ENCODE measurements at places on chromosomes 4 and X. TPM values are rescaled to one million over a fixed set of nuclear protein-coding genes. Genes with fewer than 3 reads are reported as not detected.

- H3K27ac ChIP-seq: no peak overlapping the region
- no peaks in the 10 kb centered on the region for H3K27me3 ChIP-seq
- H3K4me1 ChIP-seq: no peaks in the 10 kb centered on the region
- no peak overlapping the region for H3K4me3 ChIP-seq
- no peak for DNase-seq
Measured at GRCh38 chr4:124203613-124204238, 508.8 kb downstream of the ANKRD50 start.

WDR17 gene
- 5.7 TPM for total RNA-seq

DNA sequence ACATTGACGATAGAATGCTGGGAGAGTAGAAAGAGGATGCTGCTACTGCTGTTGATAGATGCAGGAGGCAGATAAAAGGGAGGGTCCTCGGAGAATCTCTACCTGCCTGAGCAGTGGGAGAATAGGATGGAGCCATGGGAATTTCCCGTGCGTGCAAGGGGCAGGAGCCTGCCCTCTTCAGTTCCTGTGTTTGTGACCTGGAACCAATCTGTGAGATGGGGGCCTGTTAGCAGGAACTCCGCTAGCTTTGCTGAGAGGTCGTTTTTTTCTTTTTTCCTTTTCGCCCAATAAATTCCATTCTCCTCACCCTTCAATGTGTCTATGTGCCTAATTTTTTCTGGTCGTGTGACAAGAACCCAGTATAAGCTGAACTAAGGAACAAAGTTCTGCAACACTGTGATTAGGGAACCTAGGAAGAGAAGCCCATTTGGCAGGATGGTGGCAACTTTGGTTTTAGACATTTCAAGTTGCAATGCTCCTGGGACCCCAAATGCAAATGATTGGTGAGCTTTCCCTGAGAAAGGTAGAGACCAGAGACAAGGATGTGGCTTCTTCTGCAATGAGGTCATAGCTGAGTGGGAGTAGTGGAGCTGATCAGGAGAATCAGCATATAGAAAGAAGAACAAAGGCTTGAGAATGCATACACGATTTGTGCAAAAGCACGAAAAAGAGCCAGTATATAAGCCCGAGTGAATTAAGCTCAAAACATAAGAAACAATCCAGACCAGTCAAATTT is 23.9 kb downstream of the SLC39A8 start:
- no peaks in the 10 kb centered on the region for H3K36me3 ChIP-seq
- no peaks in the 10 kb centered on the region for H3K27me3 ChIP-seq
- peak overlapping the region; percentile 25 for H3K4me3 ChIP-seq
- H3K4me1 ChIP-seq: peaks cover 17% of the 10 kb centered on the region
- H3K27ac ChIP-seq: no peak overlapping the region

DNA sequence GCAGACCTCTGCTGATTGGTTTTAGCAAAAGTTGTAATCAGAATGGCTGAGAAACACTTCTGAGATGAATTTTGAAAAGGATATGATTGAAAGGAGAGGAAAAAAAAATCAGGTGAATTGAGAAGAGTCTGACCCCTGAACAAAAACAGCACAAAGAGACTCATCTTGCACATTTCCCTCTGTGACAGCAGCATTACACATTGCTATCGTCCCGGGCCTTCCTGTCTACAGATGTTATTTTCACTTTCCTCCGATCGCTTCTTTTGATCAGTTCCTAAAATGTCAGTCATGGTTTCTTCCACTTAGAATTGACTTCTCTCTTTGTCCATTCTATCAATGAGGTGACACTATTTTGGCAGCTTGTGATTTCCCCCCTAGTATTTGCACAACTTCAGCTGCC is 262.6 kb downstream of the GPC3 start:
- H3K4me3 ChIP-seq: no peak overlapping the region
- H3K36me3 ChIP-seq: no peaks in the 10 kb centered on the region
- peaks cover 2% of the 10 kb centered on the region for H3K4me1 ChIP-seq
- no peak for DNase-seq

TMEM31 gene
- total RNA-seq: not detected

GRCh38 chr4:125140966-125141495 is 173.7 kb upstream of the FAT4 start:
- H3K27me3 ChIP-seq: no peaks in the 10 kb centered on the region
- no peaks in the 10 kb centered on the region for H3K36me3 ChIP-seq
- H3K4me1 ChIP-seq: no peaks in the 10 kb centered on the region
- no peak overlapping the region for H3K27ac ChIP-seq

DNA sequence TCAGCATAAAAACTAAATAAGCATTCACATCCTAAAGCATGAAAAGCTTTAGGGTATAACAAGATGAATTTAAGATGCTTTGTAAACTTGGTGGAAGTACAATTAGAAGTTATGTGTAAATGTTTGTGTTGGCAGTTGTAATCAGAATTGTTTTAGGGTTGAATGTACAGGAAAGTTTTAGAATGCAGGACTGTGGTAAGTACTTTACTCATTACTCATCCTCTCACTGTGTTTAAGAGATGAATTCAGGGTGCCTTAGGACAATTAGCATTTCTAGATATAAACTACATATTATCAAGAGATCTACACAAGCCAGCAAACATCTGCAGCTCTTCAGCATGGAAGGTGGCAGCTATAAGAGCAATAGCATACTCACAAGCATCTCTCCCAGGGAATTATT is 77.5 kb upstream of the ELOVL6 start:
- no peaks in the 10 kb centered on the region for H3K4me1 ChIP-seq
- H3K27ac ChIP-seq: no peak overlapping the region
- H3K4me3 ChIP-seq: no peak overlapping the region
- DNase-seq: no peak
- H3K36me3 ChIP-seq: no peaks in the 10 kb centered on the region

DNA sequence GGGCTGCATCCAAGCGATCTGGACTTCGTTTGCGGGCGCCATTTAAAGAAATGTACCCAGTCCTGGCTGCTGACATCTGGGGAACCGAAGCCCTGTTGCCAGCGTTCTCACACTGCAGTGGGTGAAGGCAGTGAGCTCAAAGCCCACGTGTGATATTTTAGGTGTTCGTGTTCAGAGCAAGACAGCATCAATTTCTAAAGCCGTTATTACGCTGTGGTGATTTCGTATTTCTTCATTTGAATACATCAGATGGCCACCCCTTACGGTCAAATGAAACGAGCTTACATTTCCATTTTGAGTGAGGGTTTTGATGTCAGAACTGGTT is 376 bp upstream of the C4orf36 start:
- H3K27ac ChIP-seq: no peak overlapping the region
- H3K4me1 ChIP-seq: peaks cover 9% of the 10 kb centered on the region
- peak overlapping the region; percentile 64 for H3K4me3 ChIP-seq
- peaks cover 22% of the 10 kb centered on the region for H3K27me3 ChIP-seq
- DNase-seq: no peak

- H3K27ac ChIP-seq: no peak overlapping the region
- no peak overlapping the region for H3K4me3 ChIP-seq
- H3K27me3 ChIP-seq: no peaks in the 10 kb centered on the region
- no peak for DNase-seq
- no peaks in the 10 kb centered on the region for H3K36me3 ChIP-seq
Measured at GRCh38 chr4:132683957-132684356, 465.1 kb upstream of the PCDH10 start.

TIMM17B gene
- 52.6 TPM for total RNA-seq

DNA sequence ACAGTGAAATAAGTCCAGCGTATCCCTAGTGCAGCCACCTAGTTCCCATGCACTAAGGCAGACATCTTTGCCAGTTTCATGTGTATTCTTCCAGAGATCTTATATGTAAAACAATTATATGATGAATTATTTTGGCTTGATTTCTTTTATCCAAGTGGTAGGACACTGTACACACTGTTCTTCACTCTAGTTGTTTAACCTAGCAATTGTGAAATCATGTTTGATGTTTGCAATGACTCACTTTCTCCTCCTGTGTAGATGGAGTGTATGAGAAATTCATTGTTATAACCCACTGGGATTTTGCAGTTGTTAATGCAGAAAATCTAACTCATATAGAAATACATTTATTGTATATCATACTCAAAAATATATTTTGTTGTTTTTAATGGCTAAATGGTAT is 17.5 kb upstream of the TBC1D1 start:
- DNase-seq: no peak
- no peaks in the 10 kb centered on the region for H3K27me3 ChIP-seq
- H3K4me1 ChIP-seq: peaks cover 2% of the 10 kb centered on the region
- H3K27ac ChIP-seq: no peak overlapping the region
- peaks cover 2% of the 10 kb centered on the region for H3K36me3 ChIP-seq
- H3K4me3 ChIP-seq: no peak overlapping the region

DNA sequence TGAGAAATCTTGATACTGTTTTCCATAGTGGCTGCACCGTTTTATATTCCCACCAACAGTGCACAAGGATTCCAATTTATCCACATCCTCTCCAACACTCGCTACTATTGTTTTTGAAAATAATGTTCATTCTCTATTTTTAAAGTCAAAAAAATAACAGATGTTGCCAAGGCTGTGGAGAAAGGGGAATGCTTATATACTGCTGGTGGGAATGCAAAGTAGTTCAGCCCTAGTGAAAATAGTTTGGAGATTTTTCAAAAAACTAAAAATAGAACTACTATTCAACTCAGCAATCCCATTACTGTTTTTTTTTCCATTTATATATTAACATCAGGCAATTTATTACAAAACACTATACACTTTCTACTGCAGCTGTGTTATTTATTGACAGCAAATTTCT is 208.7 kb downstream of the CBLL2 start:
- no peaks in the 10 kb centered on the region for H3K27me3 ChIP-seq
- no peak overlapping the region for H3K27ac ChIP-seq
- no peaks in the 10 kb centered on the region for H3K36me3 ChIP-seq

P2RY4 gene
- total RNA-seq: 0.44 TPM

MND1 gene
- total RNA-seq: 0.27 TPM

FOXO4 gene
- 10.1 TPM for total RNA-seq

DNA sequence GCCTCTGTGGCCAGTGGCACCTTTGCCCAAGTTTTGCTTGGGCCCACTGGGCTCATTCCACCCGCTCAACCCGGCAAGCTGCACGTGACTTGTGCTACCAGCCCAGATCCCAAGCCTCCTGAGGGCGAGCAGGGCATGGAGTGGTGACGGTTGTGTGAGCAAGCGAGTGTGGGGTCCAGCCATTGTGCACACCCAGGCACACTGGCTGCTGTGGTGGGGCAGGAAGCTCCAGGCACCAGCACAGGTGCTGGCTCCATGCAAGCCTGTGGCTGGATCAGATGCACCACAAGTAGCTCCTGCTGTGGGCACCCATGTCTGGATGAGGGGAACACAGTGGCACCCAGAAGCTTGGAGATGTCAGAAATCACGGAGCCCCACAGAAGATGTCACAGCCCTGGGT is 557.0 kb upstream of the GNPDA2 start:
- no peaks in the 10 kb centered on the region for H3K4me1 ChIP-seq
- no peak overlapping the region for H3K27ac ChIP-seq
- H3K36me3 ChIP-seq: no peaks in the 10 kb centered on the region
- no peak overlapping the region for H3K4me3 ChIP-seq
- no peaks in the 10 kb centered on the region for H3K27me3 ChIP-seq
- DNase-seq: no peak

DNA sequence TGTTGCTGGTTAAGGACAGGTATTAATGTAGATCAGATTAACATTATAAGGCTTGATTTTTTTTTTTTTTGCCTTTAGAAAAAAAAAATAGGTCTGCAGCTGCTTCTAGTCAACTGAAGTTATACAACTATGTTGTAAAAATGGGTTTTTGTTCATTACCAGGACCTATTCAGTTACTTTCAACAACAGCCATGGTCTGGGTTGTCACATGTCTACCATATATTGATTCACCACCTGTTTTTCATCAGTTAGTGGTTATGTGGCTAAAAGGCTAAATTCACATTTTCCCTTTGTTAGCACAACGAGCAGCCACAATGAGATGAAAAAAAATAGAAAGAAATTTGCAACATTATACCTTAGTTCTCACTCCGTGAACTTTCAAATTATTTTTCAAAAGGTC is 45.5 kb downstream of the GLRB start:
- DNase-seq: no peak
- no peaks in the 10 kb centered on the region for H3K27me3 ChIP-seq

GRCh38 chrX:17610788-17611187 is 126.5 kb upstream of the SCML1 start:
- no peaks in the 10 kb centered on the region for H3K4me1 ChIP-seq
- H3K36me3 ChIP-seq: no peaks in the 10 kb centered on the region
- no peaks in the 10 kb centered on the region for H3K27me3 ChIP-seq
- DNase-seq: no peak
- H3K27ac ChIP-seq: no peak overlapping the region
- no peak overlapping the region for H3K4me3 ChIP-seq

GRCh38 chrX:9878146-9878820 is 88.9 kb upstream of the CLDN34 start:
- no peak for DNase-seq
- H3K4me1 ChIP-seq: peaks cover 2% of the 10 kb centered on the region
- H3K4me3 ChIP-seq: no peak overlapping the region

CDK16 gene
- 49.0 TPM for total RNA-seq

- no peaks in the 10 kb centered on the region for H3K36me3 ChIP-seq
- no peaks in the 10 kb centered on the region for H3K4me1 ChIP-seq
- no peak overlapping the region for H3K27ac ChIP-seq
- peaks cover 4% of the 10 kb centered on the region for H3K27me3 ChIP-seq
Measured at GRCh38 chr4:86508436-86508835, 85.7 kb upstream of the PTPN13 start.

DNA sequence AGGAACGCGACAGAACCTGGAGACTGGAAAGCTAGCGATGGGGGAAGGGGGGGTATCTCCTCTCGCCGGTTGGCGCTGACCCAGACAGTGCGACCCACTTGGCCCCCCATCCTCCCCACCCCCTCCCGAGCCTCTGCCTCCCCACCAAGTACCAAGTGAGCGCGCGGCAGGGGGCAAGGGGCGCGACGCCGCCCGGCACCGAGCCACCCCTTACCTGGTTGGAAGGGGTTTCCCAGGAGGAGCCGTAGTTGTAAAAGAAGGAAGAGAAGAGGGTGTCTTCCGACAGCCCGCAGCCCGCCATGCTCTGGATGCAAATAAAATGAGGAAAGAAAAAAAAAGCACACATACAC is 112.2 kb downstream of the DHX15 start:
- peaks cover 35% of the 10 kb centered on the region for H3K4me1 ChIP-seq
- H3K27ac ChIP-seq: no peak overlapping the region
- H3K36me3 ChIP-seq: no peaks in the 10 kb centered on the region
- H3K4me3 ChIP-seq: peak overlapping the region; percentile 93

GRCh38 chrX:13693341-13693961 is 4.5 kb downstream of the RAB9A start:
- H3K27ac ChIP-seq: peak overlapping the region; percentile 47
- peak overlapping the region; percentile 49 for H3K4me3 ChIP-seq
- H3K27me3 ChIP-seq: no peaks in the 10 kb centered on the region
- no peak for DNase-seq
- peaks cover 15% of the 10 kb centered on the region for H3K36me3 ChIP-seq

BTC gene
- not detected for total RNA-seq

DNA sequence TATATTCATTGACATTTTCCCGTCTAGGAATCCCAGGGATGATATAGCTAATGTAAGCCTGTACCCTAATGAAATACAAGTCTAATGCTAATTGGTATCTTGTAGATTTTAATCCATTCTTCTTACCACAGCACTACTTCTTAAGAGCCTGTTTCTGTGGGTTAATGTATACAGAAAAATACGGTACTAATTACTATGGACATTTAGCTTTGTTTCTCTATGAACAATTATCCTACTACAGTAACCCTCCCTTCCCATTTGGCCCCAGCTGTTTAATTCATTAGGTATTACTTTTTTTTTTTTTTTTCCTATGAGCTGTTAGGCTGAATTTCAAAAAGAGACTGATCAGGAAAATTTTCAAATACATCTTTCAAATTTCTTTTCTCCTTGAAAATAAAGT is 245.1 kb upstream of the SLC7A11 start:
- DNase-seq: no peak
- H3K27me3 ChIP-seq: no peaks in the 10 kb centered on the region
- H3K27ac ChIP-seq: no peak overlapping the region
- H3K4me3 ChIP-seq: no peak overlapping the region

GRCh38 chrX:136899221-136899620 is 18.7 kb upstream of the RBMX start:
- H3K27ac ChIP-seq: no peak overlapping the region
- no peaks in the 10 kb centered on the region for H3K4me1 ChIP-seq
- no peaks in the 10 kb centered on the region for H3K27me3 ChIP-seq
- DNase-seq: no peak
- H3K36me3 ChIP-seq: no peaks in the 10 kb centered on the region
- no peak overlapping the region for H3K4me3 ChIP-seq

All from activated B cell treated with CpG ODN at 0.5 μM for 24 hours (primary cell).